ENCODE measurements at places on chromosomes 12 and 14.

DNA sequence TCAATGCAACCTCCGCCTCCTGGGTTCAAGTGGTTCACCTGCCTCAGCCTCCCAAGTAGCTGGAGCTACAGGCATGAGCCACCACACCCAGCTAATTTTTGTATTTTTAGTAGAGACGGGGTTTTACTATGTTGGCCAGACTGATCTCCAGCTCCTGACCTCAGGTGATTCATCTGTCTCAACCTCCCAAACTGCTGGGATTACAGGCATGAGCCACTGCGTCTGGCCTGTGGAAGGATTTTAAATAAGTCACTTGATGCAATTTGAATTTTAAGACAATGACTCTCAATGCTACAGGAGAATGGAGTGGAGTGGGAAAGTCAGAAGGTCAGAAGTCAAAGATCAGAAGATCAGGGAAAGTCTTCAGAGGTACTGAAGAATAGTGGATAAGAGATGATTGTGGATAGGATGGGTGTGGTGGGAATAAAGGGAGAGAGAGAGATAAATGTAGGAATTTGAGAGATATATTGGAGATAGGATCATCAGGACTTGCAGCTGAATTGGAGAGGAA, 15.4 kb downstream of the TMEM52B start:
- no peak for DNase-seq

- no peak for DNase-seq
Observed at GRCh38 chr12:92218394-92219077, 72.9 kb upstream of the BTG1 start.

DNA sequence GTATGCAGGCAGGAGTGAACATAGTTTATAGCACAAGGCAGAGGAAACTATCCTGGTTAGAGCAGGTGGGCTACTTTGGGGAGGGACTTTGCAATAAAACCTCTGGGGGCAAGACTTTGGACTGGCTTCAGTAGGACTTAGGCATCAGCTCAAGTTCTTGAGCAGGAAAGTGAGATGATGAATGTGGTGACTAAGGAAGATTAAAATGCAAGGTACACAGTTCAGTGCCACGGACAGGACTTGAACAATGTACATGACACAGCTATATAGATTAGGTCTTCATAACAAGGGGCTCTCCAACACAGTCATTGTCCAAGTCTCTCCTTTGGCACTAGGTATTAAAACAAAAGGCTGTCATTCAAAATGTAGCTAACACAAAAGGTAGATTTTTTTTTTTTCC, 21.4 kb upstream of the PPP4R4 start:
- DNase-seq, result no peak

DNA sequence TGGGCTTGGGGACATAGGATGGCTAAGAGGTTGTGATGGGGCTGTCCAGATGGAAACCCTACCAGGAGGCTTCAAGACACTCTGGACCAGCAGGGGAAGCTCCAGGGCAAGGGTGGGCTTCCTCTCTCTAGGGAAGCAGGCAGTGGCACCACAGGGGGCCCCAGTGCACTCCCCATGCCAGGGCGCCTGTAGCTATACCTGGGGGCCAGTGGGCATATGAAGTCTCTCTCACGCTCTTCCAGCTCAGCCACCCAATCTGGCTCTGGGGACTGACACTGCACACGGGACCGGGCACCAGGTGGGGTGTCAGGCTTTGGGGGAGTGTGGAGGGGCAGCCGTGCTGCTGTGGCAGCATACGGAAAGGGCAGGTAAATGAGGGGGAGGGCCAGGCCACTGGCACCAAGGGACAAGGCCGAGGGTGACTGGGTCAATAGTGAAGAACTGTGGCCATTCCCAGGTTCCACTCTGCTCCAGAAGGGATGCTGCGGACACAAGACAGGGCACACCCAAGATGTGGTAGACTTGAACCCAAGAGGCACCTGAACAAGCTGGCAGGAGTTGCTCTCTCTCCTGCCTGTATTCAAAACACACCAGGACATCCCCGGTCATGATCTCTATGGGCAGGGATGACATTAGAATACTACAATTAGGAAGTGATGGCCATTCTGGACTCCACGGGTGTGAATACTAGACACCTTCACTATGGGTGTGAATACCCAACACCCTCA, 27.5 kb downstream of the RFLNA start:
- DNase-seq, result no peak

DNA sequence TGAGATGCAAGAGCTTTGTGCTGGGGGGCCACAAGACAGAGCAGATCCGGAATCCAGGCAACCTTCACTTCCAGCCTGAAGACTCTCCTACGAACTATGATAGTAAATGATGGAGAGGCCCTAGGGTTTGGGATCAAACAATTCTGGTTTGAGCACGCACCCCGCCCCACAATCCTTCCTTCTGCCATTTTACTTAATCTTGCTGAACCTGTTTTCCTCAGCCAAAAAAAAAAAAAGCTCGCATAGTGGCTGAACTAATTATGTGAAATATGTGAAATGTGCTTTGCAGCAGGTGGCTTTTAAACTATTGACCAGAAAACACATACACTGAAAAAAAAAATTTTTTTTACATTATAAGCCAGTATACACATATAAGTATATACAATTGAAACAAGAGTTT, 667 bp upstream of the ITFG2 start:
- DNase-seq, result no peak

GRCh38 chr12:110199339-110200123, 75.4 kb downstream of the IFT81 start:
- no peak for DNase-seq

GRCh38 chr12:28998662-28999120, 150.4 kb upstream of the FAR2 start:
- DNase-seq, result no peak

DNA sequence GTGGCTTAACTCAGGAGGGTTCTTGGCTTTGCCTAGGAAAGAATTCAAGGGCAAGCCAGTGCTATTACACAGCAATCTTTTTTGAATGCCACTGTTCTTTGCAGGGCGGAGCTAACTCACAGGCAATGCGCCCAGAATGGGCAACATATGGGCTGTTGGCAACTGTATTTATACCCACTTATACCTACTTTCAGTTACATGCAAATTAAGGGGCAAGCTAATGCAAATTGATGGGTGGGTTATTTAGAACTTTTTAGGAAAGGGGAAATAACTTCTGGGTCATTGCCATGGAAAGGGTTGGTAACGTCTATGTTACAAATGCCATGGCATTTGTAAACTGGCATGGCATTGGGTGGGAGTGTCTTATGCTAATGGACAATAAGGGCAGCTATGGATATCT, 85.4 kb downstream of the C12orf50 start:
- no peak for DNase-seq

GRCh38 chr14:92906823-92907222, 16.1 kb upstream of the CHGA start:
- DNase-seq, result no peak

GRCh38 chr14:71415404-71415690, 508.1 kb downstream of the PCNX1 start:
- no peak for DNase-seq

DNA sequence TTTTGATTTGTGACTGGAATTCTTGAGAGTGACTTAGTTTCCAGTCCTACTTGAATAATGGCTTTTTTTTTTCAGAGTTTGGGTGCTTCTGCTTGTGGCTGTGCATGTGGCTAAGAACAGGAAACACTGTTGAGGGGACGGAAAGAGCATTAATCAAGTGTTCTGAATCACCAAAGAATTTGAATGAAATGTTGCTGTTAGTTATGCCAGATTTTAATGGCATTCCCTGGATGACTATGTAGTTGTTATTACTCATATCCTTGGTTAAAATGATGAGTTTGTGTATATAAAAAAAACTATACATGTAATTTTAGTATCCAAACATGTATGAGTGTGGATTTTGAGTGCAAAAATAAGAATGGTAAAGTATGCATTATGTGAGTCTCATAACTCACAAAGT, 347.9 kb downstream of the BCAT1 start:
- DNase-seq, result no peak

GRCh38 chr12:42365486-42365885, 39.5 kb downstream of the PPHLN1 start:
- no peak for DNase-seq

GRCh38 chr14:50714450-50715073, 46.5 kb upstream of the SAV1 start:
- no peak for DNase-seq

GRCh38 chr12:127459166-127459565, 807.8 kb upstream of the TMEM132C start:
- DNase-seq, result no peak

DNA sequence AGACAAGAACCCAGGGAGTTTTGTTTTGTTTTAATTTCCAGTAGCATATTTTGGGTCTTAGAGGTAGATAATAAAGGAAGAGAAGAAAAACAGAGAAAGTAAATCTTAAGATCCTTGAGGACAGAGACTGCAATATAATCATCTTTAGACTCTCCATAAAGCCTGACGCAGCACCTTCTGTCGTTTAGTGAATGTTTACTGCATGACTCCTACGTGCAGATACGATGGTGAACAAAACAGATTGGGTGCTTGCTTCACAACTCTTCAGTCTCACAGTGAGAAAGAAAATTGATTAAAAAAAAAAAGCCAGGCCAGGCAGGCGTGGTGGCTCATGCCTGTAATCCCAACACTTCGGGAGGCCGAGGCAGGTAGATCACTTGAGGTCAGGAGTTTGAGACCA, 86.9 kb downstream of the STON2 start:
- DNase-seq, result no peak

GRCh38 chr14:39974036-39974435, 541.8 kb upstream of the FBXO33 start:
- no peak for DNase-seq

DNA sequence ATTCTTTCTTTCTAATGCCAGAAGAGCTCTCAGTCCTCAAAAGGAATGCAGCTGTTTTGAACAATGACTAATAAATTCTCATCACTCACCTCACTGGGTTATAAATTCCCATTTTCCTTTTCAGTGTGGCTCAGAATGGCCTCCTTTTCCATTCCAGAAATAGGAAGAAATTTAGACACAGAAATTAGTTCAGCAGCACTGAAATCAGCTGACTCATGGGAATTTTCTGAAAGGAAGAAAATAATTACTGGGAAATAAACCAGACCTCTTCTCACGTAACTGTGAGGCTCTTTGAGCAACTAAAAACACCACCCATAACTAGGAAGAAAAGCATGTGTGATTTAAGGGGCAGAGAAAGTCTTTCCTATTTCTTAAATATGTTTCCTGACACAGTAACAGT, 23.8 kb downstream of the CD163 start:
- no peak for DNase-seq

- DNase-seq, result no peak
Observed at GRCh38 chr12:68568922-68569569, 41.7 kb upstream of the RAP1B start.

DNA sequence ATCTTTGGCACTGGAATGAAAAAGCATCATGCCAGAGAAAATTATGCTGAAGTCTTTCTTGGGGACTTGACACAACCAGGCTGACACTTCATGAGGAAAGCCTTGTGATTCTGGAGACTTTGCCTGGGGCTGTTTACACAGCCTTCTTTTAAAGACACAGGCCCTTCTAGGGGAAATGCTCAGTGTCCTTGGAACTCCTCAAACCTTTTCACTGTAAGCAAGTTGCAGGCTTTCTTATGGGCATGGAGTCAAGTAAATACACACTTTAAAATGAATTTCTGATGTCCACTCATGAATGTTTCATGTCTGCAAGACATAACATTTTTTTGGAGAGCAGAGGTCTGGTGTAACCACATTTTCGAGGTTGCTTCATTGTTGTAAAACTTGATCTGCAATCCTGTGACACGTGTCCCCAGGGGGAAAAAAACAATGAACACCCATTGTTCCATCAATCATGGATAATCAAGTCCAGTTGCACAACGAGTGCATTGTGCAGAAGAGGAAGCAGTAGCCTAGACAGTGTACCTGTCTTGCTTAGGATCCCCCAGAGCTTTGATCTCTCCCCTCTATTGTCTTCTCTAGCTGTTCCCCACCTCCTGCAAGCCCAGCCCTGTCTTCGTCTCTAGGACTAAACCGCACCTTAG, 155.1 kb upstream of the PRICKLE1 start:
- no peak for DNase-seq

GRCh38 chr14:72801836-72802587, 91.9 kb downstream of the DPF3 start:
- DNase-seq, result no peak

DNA sequence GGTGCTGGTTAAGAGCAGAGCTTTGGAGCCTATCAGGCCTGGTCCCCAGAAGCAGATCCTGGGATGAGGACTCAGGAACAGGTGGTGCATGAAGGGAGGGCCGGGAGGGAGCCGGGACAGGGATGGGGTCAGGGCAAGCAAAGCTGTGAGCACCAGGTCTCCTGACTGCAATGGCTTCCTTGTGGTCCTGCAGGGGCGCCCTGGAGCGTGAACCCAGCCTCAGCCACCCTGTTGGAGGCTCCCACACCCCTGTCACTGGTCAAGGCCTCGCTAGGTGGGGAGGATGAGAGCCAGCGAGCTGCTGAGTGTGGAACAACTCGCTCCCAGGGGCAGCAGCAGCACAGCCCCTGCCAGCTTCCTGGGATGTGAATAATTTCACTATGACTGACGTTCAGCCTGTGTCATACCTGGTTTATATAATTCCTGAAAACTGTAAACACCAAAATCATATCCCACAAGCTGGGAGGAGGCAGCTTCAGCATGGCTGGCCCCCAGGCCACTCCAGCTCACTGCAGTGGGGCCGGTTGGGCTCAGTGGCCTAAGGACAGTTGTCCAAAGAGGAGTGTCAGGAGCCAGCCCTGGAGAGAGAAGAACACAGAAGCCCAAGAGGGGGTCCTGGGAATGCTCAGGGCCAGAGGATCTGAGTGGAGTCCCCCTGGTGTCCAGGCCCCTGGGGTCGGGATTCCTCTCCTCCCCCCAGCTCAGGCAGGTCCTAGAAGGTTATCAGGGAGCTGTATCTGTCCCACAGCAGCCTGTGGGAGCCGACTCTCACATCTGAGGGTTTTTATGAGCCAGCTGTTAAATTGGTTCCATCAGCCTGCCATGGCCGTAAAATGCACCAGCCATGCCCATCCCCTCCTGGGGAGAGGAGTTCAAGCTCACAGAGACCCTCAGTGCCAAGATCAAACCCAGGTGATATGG, 272.9 kb downstream of the ADGRD1 start:
- DNase-seq, result no peak

GRCh38 chr14:69378274-69378673, 19.8 kb downstream of the ERH start:
- DNase-seq, result no peak

- no peak for DNase-seq
Observed at GRCh38 chr12:119710965-119711551, 43.1 kb downstream of the PRKAB1 start.

- no peak for DNase-seq
Observed at GRCh38 chr12:24756479-24757024, 192.3 kb downstream of the BCAT1 start.

GRCh38 chr14:78248501-78249090, 78.4 kb downstream of the NRXN3 start:
- no peak for DNase-seq

DNA sequence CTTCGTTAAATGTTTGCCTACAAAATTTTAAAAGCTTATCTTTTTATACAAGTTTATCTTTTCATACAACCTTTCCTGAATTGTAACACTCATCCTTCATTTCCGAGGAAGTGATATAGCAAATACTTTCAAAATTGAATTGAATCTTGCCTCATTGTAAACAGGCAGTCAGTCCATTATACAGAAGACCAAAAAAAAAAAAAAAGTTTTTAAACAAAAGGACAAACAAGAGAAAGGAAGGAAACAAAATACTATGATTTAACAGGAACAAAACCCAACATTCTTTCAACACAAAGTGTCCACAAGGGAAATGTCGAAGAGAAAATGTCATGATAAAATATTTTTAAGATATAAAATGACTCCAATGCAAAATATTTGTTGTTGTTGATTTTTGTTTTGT, 8.5 kb downstream of the ATF7 start:
- no peak for DNase-seq
